ENCODE measurements at places on chromosomes 7 and 10.

- no peak for DNase-seq
Observed at GRCh38 chr7:149085866-149086265, 4.7 kb downstream of the ZNF786 start.

- no peak for DNase-seq
Observed at GRCh38 chr10:97325754-97326153, 6.7 kb downstream of the FRAT1 start.

- no peak for DNase-seq
Observed at GRCh38 chr7:82926477-82926876, 236.2 kb downstream of the PCLO start.

GRCh38 chr10:112775381-112775780, 174.7 kb upstream of the TCF7L2 start:
- DNase-seq: no peak

DNA sequence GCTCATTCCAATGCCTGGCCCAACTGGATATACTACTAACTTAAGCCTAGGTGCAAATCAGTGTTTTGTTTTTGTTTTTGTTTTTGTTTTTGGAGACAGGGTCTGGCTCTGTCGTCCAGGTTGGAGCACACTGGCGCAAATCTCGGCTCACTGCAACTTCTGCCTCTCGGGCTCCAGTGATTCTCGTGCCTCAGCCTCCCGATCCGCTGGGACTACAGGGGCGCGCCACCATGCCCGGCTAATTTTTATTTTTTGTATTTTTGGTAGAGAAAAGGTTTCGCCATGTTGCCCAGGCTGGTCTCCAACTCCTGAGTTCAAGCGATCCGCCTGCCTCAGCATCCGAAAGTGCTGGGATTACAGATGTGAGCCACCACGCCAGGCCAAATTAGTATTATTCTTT, 1.6 kb downstream of the PPP3CB start:
- DNase-seq: no peak

- DNase-seq: no peak
Observed at GRCh38 chr7:87202705-87203104, 16.8 kb downstream of the TMEM243 start.

- peak; percentile 72 for DNase-seq
Observed at GRCh38 chr10:99659031-99659867, at the start of gene ENTPD7. Gene ENTPD7 (plus strand): TSS chr10:99659509. CDS start chr10:99659957, 448 bp downstream.

- DNase-seq: no peak
Observed at GRCh38 chr10:12413369-12413711, 64.0 kb downstream of the CAMK1D start.

- DNase-seq: no peak
Observed at GRCh38 chr7:101122933-101123702, 3.8 kb upstream of the SERPINE1 start.

DNA sequence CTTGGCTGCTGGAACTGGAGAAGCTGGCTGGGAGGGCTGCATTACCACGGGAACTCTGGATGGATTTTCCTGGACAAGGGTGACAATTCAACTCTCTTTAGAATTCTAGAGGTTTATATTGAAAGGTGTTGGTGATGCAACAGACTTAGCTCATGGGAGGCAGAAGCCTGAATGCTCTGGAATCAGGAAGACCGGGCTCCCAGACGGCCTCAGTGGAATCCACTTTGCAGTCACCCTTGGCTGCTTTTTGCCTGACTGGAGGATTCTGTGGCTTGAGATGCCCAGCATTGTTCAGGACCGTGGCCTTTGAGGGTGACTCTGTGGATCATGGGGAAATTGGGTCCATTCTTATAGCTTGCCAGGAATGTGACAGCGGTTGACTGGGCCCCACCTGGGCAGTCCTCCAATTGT, 32.3 kb downstream of the PYROXD2 start:
- DNase-seq: no peak

GRCh38 chr10:125811251-125811650, 11.8 kb downstream of the UROS start:
- DNase-seq: no peak

- peak; percentile 54 for DNase-seq
Observed at GRCh38 chr10:6086375-6087233, 2.2 kb upstream of the RBM17 start.

GRCh38 chr7:90708841-90709317, 112.8 kb downstream of the CDK14 start:
- no peak for DNase-seq

DNA sequence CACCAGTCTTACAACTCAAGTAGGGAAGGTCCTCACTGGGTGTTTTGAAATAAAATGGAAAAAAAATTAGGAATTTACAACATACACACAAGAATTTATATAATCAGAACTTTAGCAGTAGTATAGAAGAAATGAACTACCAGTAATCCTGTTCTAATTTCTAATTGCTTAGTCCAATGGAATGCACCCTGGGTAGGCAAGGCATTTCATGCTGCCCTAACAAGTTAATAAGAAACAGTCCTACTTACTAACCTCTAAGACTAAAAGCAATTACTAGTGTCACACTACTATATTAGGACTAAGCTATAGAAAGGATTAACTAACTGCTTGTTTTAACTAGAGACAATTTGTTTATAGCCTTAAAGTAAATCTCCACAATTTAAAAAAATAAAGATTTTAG, 158.1 kb downstream of the BTAF1 start:
- DNase-seq: no peak

DNA sequence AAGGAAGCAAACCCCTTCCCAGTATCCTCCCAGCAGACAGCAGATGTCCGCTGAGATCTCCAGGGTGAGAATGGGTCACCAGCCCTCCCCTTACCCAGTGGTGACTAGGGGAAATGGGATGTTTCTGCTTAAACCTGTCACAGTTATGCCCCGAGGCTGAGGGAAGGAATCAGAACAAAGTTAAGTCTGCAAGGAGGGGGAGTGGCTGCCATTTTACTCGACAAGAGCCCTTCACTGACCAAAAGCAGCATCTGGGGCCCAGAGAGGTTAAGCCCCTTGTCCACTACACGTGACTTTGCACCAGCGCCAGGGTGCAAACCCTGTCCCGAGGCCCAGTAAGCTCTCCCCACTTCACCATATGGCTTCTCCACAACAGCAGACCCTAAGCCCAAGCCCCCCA, 4.6 kb upstream of the NANOS1 start:
- no peak for DNase-seq

- DNase-seq: no peak
Observed at GRCh38 chr7:115183431-115184057, 261.6 kb downstream of the MDFIC start.

- DNase-seq: no peak
Observed at GRCh38 chr10:100148353-100149211, 37.2 kb downstream of the ERLIN1 start.

DNA sequence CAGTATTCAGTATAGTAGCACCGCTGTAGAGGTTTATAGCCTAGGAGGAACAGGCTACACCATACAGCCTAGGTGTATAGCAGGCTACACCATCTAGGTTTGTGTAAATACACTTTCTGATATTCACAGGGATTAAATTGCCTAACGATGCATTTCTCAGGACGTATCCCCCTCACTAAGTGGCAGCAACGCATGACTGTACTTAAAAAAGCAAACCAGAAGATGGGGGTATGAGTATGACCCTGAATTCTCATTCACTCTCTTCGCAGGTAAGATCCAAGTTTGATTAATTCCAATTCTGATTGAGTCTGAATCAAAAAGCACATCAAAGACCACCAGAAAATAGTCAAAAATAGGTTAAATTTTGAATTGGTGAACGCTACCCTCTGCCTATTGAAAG, 972 bp downstream of the ORC5 start:
- no peak for DNase-seq

- DNase-seq: no peak
Observed at GRCh38 chr10:24678757-24679156, 44.9 kb downstream of the ARHGAP21 start.

GRCh38 chr10:6215683-6216484, 13.2 kb downstream of the PFKFB3 start:
- no peak for DNase-seq

- DNase-seq: no peak
Observed at GRCh38 chr10:31464552-31464951, 145.5 kb downstream of the ZEB1 start.

- no peak for DNase-seq
Observed at GRCh38 chr7:71706597-71706975, 574.6 kb downstream of the GALNT17 start.

GRCh38 chr7:46291050-46291438, 370.0 kb upstream of the IGFBP3 start:
- no peak for DNase-seq

DNA sequence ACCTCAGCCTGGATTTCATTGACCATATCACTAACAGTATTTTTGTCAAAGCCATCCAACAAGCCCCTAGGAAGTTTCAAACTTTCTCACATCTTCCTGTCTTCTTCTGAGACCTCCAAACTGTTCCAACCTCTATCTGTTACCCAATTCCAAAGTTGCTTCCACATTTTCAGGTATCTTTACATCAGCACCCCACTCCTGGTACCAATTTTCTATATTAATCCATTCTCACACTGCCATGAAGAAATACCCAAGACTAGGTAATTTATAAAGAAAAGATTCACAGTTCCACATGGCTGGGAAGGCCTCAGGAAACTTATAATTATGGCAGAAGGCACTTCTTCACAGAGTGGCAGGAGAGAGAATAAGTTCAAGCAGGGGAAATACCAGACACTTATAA, 571.9 kb upstream of the PHF14 start:
- no peak for DNase-seq

GRCh38 chr10:28331066-28331465, 28.2 kb upstream of the MPP7 start:
- DNase-seq: no peak

GRCh38 chr7:139646566-139646965, 123.1 kb downstream of the CLEC2L start:
- DNase-seq: no peak

- no peak for DNase-seq
Observed at GRCh38 chr7:151518105-151518946, 1.4 kb downstream of the RHEB start.

GRCh38 chr10:45491061-45491460, 117.0 kb downstream of the ALOX5 start:
- DNase-seq: no peak

- DNase-seq: no peak
Observed at GRCh38 chr10:121385136-121385535, 213.1 kb downstream of the FGFR2 start.

GRCh38 chr7:81604075-81604807, 165.6 kb downstream of the HGF start:
- DNase-seq: no peak

- no peak for DNase-seq
Observed at GRCh38 chr7:26162431-26162830, 10.4 kb downstream of the NFE2L3 start.

DNA sequence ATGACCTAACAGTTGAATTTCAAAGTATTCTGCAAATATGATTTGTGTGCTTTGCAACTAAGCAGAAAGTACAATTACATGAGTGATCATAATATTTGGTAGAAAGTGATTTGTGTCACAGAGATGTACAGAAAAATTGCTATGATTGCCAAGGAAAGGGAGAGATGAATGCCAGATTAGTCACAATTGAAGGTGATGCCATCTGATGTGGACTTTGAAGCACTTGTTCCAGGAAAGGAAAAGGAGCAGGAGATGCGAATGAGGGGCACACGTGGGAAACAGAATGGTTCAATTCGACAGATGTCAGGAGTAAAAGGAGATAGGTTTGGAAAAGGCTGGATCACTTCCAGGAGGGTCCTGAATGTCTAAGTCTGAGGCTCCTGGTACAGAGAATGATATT, 153.1 kb upstream of the LAMB4 start:
- DNase-seq: no peak

- no peak for DNase-seq
Observed at GRCh38 chr7:69878591-69878990, 280.3 kb downstream of the AUTS2 start.

- no peak for DNase-seq
Observed at GRCh38 chr10:52146766-52147165, 167.3 kb upstream of the DKK1 start.

DNA sequence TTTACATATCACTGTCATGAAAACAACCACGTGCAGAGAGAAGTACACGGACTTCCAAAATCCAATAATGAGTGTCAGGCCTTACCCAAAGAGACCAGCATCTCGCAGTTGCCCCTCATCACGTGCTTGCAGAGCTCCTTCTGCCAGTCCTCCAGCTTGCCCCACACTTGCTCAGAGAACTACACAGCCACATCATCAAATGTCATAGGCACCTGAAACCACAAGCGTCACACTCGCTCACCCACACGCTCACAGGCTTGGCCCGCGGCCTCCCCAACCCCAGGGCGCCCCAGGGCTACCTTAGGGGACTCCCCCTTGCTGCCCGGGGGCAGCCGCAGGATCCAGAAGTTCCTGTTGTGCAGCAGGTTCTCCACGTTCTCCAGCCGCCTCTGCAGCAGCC, 123.4 kb upstream of the ZNF746 start:
- DNase-seq: peak; percentile 26

DNA sequence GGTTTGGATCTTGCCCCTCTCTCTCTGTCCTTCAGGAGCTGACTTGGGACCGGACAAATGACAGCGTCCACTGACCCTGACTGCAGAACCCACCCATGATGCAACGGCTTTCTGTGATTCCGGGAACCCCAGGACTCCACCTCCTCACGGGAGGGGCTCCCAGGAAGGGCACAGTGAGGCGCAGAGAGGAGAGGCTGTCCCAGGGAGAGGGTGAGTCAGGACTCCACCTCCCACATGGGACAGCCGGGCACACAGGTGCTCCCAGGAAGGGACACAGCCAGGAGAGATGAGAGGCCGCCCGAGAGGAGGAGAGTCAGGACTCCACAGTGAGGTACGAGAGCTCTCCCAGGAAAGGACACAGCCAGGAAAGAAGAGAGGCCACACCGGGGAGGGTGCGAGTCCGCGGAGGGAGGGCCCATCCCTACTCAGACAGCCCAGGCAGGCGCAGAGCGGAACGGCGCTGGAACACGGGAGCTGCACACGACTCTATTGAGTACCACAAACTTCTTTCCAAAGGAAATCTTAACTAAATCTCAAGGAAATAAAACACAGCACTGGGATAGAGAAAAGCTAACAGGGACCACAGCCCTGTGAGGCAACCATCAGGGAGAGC, 162.5 kb downstream of the MAD1L1 start:
- no peak for DNase-seq

DNA sequence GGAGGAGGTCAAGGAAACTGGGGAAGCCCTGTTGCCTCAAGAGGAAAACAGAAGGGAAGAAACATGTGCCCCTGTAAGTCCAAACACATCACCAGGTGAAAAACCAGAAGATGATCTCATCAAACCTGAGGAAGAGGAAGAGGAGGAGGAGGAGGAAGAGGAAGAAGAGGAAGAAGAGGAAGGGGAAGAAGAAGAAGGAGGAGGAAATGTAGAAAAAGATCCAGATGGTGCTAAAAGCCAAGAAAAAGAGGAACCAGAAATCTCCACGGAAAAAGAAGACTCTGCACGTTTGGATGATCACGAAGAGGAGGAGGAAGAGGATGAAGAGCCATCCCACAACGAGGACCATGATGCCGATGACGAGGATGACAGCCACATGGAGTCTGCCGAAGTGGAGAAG, 82.7 kb upstream of the SAMD8 start:
- no peak for DNase-seq

All from stimulated activated CD8-positive, alpha-beta memory T cell treated with anti-CD3 and anti-CD28 coated beads, Interleukin-15, amount 100 ng/mL, for 24 hours (primary cell).